ENCODE measurements at places on chromosomes 12 and 14.

DNA sequence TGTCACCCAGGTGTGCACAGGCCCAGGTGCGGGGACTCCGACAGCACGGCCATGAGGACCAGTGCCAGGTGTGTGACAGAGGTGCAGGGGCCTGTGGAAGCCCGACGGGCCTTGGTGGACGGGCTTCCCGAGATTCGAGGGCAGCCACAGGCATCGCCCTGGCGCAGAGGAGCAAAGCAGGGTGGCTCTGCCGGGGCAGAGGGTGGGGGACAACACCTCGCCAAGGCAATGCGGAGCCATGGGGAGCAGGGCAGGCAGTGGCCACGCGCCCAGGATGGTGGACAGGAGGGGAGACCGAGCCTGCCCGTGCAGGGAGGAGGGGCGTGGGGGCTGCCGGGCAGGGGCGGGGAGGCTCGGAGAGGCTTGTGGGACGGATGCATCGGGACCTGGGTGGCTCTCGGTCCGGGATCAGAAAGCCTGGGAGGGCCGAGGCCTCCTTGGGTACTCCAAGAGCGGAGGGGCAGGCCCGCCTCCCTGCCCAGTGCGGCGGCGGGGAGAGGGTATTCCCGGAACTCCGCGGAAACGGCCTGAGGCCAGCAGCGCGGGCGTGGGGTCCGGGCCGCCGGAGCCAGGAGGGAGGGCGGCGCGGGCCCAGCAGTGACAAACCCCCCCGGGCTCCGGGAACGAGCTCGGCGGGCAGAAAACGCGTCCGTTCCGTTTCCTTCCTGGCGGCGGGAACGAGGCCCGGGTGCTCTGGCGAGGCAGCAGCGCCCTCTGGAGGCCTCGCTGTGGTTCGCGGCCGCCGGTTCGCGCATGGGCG, 1.6 kb downstream of the TMEM121 start:
- DNase-seq = peak; percentile 71

- DNase-seq = no peak
Observed at GRCh38 chr12:96183734-96184370, 10.3 kb upstream of the ELK3 start.

DNA sequence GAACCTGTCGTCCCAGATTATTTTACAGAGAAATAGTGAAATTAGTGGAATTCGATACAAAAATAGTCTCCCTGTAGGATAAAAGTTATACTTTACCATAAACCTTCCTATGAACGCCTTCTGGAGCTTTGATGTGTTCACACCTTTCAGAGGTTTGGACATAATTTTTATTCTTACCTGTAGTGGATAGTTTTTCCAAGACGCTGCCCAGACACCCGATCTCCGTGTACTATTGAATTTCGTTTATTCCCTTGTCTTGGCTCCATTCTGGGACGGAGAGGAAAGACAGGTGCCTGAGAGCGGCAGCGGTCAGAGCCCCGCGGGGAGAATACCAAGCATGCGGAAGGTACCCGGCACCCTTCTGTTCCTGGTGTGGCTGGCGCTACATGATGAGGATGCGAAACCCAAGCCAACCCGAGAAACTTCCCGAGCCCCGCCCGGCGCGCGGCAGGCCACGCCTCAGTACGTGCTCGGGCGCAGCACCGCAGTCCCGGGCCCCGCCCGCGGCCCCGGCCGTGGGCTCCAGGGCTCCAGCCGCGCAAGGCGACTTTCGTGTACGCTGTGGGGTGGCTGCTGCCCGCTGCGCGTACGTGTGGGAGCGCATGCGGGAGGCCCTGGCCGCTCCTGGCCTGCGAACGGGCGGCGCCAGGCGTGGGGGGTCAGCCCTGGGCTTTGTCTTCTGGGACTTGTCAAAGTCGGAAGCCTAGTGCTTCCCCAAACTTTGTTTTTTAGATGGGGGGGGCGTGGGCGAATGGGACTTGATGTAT, 11.3 kb upstream of the SNAPC1 start:
- peak; percentile 73 for DNase-seq

- peak; percentile 14 for DNase-seq
Observed at GRCh38 chr14:69005432-69006148, 26.5 kb upstream of the ACTN1 start.

GRCh38 chr14:92925446-92925845, 2.5 kb downstream of the CHGA start:
- no peak for DNase-seq

DNA sequence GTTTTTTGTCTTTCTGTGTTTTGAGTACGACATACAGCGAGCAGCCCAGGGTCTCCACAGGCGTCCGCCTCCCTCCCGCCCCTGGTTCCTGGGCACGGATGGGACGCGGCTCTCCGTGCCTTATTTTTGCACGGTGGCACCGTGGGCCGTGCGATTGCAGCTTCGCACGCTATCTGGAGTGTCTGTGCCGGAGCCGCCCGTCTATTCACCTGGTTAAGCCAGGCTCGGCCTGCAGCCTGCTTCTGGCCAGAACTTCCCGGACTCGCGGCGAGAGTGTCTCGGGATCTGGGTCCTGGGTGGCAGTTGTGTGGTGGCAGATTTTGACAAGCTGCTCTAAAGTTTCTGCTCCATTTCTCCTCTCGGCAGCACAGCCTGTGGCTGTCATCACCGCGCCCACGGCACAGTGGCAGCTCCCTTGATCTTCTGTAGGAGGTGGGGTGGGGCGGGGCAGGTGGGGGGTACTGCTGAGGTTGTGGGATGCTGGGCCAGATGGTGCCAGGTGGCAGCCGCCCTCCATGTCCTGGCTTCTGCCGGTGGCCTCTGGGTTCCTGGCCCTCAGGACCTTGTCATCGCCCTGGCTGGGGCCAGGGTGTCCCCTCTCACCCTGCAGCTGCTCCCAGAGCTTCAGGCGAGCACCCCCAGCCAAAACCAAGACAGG, 2.9 kb downstream of the MMP17 start:
- no peak for DNase-seq

DNA sequence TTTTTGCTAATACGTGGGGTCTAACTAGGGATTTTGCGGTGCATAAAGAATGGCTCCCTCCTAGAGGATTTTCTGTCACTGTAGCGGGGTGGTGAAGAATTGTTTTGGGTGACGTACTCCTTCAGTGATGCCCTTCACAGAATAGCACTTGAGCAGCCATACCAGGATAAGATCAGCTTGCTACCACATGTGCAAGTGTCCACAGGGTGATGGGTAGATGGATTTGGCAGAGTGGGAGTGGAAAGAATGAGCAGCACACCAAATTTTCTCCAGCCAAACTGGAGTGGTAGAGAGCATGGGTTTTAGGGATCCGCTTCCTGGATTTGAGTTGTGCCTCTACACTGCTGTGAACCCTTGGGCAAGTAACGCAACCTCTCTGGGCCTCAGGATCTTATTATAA, 2.3 kb downstream of the TCP11L2 start:
- no peak for DNase-seq

DNA sequence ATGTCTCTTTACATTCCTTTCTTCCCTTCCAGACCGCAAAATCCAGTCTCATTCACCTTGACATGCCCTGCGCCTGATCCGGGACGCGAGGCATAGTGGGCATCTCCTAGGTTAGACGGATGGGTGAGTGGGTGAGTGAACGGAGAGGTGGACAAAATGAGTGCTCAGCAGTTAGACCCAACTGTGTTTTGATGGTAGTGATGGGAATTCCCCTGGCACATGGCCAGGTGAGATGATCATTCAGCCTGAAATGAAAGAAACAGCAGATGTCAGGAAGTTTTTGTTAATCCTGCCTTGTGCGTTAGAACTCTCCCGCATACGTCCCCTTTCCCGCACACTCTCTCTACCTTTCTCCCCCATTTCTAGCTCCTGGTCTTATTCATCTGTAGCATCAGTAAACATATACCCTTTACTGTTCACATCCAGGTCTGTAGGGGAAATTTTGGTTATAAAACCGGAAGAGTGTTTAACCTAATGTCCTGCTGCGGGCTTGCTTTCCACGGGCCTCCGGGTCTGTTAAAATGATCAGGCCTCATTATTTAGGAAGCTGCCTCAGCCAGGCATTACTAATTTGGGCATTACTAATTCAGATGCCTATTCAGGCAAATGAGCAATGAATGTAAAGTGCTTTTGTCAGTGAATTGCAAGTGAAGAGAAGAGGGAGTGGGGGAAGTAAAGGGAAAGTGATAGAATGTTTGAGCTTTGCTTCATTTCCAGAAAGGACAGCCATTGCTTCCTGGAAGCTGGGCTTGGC, 172.8 kb downstream of the ETV6 start:
- DNase-seq = no peak

DNA sequence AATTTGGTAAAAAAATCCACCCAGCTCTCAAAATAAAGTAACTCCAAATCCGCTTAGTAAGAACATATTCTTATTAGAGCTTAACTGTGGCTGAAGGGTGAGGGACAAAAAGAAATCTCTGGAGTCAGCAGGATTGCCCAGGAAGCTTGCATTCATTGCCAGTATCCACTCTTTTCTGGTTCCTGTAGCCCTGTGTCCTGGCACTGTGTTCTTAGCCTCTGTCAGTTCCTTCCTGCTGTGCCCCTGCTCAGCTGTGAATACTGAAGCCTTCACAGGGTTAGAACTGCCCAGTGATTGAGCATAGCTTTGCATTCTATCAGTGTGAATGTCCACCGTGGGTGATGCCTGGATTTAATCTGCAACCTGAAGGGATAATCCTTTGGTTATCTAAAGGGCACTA, 266.9 kb upstream of the PELI2 start:
- DNase-seq = no peak

- DNase-seq = no peak
Observed at GRCh38 chr12:71664411-71665089, 449 bp downstream of the THAP2 start.

DNA sequence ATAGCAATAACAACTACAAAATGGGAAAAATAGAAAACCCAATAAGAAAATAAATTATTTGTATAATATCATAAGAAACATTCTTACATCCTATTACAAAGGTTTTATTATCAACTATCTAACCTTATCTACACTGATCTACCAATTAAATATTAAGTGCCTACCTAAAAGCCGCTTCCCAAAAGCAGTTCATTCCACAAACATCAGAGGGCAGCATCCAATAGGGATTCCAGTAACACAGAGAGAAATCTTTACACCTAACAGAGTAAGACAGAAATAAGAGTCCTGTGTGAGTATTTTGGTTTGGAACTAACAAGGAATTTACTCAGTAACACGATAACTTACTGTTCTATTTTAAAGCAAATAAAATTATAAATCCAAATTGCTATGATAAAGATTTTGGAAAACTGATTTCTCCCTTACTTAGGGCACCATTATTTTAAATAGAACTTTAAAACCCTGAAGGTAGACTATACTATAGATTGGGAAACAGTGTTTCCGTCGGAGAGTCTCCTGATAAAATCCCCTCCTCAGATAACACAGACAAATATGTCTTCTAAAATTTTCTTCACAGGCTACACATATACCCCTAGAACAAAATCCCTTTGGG, 15.0 kb downstream of the GXYLT1 start:
- DNase-seq = peak; percentile 82

GRCh38 chr14:73153272-73153671, 17.0 kb downstream of the PSEN1 start:
- no peak for DNase-seq

DNA sequence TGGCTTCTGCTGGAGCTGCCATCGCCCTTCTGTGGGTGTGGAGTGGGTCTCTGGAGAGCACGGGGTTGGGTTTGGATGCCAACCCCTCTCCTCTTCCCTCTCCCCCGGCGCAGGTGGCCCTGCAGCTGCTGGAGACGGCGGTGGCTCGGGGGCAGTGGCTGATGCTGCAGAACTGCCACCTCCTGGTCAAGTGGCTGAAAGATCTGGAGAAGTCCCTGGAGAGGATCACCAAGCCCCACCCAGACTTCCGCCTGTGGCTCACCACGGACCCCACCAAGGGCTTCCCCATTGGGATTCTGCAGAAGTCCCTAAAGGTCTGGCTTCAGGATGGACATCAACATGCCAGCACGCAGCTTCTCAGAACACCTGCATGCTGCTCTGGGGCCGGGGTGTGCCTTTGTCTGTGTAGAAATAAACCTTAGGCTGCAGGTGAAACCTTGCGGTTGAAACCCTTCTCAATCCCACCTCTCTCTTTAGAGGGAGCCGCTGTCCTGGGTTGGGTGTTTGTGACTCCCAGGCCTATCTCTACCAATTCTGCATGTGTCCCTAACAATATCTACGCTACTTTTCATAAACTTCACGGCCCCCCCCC, 44.3 kb downstream of the CCDC92 start:
- DNase-seq = no peak

GRCh38 chr12:88006351-88006750, 22.9 kb downstream of the C12orf50 start:
- DNase-seq = no peak

- no peak for DNase-seq
Observed at GRCh38 chr12:10612984-10613348, 443 bp downstream of the MAGOHB start.

DNA sequence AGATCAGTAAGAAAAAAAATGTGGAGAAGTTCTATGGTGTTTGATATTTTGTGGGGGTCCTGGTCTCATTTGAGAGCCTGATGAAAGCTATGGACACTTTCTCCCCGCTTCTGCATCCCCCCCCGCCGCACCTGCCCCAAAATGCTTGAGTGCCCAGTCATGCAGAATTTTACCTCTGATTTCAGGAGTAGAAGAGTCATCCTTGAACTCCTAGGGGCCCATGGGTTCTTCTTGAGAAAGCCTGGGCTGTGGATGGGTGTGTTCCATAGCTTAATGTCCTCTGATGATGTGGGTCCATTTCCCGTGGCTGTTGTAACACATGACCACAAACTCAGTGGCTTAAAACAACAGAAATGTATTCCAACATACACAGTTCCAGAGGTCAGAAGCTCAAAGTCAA, 248.8 kb upstream of the PWP1 start:
- no peak for DNase-seq

DNA sequence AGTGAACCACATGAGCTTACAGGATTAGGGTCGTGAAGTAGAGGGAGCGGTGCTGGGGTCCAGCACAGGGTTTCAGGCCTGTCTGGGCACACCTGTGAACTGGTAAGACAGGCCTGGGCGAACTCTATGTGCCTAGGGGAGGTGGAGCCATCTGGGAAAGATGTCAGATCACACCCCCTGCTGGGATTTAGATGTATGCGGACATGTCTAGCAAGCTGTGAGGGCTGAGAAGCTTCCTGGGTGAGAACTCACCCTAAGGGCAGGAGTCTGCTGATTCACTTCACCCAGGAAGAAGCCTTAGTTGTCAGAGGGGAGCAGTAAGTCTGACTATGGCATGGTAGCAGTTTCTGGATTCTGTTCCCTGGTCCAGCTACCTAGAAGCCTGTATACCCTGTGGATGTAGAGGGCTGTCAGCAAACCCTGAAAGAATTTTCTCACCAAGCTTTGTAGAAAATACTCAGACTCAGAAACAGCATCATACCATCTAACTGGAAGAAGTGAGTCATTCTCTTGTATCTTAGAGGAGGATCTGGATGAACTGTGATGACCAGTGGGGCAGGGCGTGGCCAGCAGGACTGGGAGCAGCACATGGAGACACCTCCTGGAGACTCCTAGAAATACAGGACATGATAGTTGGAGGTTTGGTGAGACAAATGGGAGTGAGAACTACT, 11.2 kb upstream of the PYGL start:
- peak; percentile 95 for DNase-seq

GRCh38 chr14:63523735-63524426, 19.3 kb downstream of the PPP2R5E start:
- no peak for DNase-seq

- peak; percentile 48 for DNase-seq
Observed at GRCh38 chr14:71711619-71712018, 220.6 kb upstream of the RGS6 start.
